ENCODE measurements at places on chromosomes 6 and 20.

DNA sequence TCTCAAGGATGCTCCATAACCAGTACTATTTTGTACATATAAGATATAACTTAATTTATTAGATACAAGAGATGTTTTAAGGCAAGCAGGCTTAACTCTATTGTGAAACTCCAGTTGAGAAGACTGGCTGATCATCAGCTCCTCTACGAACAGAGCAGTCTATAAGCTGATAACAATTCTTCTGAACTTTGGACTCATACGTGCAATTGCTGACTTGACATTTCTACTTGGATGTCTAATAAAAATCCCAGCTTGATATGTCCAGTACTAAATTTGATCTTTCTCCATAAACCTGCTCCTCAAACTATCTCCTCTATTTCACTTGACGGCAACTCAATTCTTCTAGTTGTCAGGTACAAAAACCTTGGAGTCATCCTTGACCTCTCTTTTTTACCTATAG lies 141.9 kb downstream of the HS3ST5 start:
- DNase-seq = no peak

DNA sequence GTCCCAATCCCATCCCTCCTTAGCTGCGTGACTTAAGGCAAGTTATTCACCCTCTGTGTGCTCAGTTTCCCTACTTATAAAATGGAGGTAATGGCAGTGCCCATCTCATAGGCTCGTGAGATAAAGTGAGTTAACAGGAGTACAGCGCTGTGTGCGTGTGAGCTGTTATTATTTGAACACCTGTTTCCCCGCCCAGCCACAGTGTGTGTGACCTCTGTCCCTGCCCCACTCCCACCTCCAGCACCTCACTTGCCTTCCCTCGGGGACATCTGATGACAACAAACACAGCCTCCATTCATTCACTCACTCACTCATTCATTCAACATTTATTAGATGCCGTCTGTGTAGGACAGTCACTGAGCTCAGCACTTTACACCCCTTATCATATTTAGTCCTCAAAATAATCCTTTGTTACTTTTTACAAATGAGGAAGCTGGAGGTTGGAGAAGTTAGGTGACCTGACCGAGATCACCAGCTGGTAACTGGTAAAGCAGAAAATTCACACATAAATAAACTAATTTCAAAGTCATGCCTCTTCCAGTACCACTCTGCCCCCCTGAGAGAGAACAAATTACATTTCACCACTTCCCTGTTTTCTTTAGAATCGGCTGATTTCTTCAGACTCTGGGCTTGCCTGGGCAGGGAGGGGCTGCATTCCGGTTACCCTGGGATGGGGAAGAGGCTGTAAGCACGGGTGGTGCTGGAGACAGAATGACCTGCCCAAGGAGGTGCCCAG lies 58.6 kb downstream of the CPNE5 start:
- no peak for DNase-seq

DNA sequence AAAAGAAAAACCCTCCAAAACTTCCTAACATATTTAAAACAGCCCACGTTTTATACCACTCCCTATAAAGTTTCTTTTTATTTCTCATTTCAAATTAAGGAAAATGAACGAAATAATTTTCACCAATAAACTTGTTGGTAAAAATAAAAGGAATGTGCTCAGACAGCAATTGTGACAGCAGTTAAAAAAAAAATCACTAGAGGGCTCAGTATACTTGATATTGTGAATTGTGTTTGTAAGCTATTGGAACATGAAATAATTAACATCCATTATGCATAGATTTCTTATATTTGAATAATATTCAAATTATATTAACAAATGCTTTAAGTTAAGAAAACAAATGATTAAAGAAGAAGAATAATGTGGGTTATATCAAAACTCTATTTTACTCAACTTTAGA lies 105.5 kb downstream of the ASCC3 start:
- DNase-seq = no peak

- no peak for DNase-seq
Observed at GRCh38 chr6:105851113-105851580, 235.0 kb upstream of the PRDM1 start.

DNA sequence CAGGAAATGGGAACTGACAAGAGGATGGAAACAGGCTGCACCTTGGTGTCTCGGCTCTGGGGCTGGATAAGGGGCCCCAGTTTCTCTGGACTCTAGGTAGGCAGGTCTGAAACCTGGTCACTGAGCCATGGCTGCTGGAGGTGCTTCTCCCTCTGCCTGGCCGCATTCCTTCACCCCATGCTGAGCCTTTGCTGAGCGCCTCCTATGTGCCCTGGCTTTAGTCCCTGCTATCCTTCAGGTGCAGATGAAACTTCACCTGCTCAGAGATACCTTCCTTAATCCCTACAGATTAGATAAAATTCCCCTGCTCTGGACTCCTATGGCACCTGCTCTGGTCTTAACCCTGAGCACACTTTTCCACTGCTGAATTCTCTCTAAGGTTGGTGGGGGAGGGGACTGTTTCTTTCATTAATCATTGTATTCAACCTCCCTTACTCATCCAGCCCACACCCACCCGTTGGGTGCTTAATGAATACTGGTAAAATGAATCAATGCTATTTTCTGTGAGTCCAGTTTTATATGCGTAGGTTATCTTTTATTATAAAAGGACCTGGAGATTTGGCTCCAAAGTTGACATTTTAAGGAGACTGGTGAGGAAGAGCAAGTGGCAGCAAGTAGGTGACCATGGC lies 19.3 kb downstream of the MYLK4 start:
- no peak for DNase-seq

DNA sequence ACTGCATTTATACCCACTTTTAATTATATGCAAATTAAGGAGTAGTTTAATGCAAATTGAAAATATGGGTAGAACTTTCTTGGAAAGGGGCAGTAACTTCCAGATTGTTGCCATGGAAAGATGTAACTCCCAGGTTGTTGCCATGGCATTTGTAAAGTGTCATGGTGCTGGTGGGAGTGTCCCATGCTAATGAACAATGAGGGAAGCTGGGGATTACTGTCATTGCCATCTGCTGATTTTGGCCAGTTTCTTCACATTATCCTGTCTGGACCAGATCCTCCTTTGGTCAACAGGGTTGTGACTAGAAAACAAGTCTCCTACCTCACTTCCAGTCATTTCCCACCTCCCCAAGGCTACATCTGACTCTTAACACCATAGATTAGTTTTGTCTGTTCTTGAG lies 45.4 kb upstream of the FERMT1 start:
- no peak for DNase-seq

GRCh38 chr6:139655783-139656705 lies 281.6 kb upstream of the CITED2 start:
- no peak for DNase-seq

DNA sequence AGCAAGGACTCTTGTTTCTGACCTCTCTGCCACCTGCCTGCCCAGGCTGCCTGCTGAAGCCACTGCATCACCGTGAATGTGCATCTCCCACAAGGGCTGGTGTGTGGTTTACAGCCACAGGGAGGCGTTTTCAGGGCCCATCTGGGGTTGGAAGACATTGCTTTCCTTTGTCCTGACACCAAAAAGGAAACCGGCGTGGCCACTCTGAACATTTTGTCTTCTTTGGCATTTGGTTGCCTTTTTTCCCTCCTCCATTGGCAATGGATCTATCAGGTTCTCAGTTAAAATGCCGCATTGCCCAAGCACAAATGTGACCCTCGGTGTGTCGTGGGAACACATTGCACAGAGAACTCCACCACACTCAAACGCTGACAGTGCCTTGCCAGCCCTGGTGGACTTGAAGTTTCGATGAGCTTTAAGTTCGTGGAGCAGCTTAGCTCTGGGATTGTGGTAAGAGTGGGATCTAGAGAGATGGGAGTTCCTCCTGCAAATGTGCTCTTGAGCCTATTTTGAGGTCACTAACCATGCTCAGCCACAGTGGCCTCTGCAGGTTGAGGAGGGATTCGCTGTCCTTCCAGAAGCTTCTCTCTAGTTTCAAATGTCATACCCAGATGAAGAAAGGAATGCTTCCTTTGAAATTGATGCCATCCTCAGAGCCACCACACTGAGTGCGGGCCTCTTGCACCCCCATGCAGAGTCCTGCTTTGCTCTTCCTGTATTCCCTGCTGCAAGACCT lies 14.8 kb upstream of the PCK1 start:
- DNase-seq = no peak

DNA sequence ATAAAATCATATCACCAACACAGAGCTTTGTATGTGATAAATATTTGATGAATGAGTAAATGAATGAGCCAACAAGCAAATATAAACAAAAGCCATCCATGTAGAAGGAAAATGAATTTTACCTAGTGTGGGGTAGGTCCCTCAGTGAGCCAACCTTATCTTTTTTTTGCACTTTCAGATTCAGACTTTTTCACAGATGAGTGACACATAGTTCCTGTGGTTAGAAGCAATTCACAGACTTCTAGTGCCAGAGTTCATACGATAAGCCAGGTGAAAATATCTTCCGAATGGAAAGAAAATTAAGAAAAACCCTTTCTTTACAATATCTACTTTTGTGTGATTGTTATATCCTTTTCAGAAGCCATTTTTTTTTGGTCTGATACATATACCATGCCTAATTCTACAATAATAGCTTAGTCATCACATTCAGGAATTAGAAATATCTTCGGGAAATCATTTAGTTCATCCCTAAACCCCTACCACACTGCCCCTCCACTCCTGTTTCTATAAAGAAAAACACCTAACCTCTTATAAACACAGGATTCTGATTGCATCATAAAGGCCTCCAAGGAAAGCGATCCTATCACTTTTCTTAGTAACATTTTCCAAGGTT lies 82.7 kb upstream of the CNR1 start:
- DNase-seq = no peak

DNA sequence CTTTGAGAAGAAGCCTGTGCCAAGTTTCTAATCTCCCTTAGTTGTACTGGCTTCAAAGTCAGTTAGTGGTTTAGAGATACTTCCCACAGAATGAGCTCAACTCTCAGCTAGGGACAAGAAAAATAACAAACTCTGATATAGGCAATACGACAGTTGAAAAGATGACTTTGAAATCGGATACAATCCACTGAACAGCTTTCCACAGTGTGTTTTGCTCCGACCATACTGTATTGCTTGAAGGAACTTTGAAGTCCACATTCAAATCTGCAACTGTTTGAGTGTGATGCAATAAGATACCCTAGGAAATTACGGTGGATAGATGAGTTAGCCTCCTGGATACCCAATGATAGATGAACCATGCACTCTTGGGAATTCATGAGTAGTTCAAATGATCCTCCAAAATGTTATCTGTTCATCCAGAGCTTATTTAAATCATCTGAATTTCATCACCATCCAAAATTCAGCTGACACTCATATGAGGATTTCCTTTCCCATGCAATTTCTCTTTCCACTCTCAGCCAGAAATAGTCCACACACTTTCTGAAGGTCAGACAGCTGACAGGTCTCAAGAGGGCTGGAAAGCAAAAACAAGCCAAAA lies 443.8 kb downstream of the HAO1 start:
- no peak for DNase-seq

- no peak for DNase-seq
Observed at GRCh38 chr6:169156793-169157147, 96.9 kb downstream of the THBS2 start.

DNA sequence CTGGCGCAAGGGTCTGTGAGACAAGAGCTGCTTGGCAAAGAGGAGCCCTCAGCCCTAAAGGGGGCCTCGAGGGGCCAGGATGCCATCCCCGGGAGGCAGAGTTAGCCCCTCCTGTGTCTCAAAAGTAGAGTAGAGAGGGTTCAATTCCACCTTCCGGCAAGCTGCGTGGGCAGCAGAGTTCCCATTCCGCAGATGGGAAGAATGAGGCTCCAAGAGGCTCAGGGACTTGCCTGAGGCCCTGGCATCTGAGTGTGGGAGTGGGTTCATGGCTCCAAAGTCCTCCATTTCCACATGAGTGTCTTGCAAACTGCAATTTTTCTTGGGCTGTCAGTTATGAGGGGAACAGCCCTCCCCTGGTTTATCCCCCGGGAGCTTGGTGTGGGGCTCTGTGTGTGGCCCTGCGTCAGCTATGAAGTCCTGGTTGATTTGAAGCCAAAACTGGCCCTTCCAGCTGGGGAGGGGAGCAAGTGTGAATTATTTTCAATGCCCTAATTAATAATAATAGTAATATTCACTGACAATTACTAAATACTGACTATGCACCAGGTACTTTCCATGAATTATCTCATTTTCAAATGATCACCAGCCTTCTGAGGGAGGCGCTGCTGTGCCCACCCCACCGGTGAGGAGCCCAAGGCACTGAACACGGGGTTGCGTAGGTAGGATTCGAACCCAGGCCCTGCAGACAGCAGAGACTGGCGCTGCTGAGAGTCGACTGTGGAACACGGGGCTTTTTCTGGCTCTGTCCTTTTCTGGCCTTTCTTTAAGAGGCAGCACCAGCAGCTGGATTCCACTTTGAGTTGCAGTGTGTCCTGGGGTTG lies 153.0 kb upstream of the PTPN1 start:
- DNase-seq = no peak

GRCh38 chr6:125154761-125155135 lies 1.2 kb downstream of the TPD52L1 start:
- DNase-seq = no peak

DNA sequence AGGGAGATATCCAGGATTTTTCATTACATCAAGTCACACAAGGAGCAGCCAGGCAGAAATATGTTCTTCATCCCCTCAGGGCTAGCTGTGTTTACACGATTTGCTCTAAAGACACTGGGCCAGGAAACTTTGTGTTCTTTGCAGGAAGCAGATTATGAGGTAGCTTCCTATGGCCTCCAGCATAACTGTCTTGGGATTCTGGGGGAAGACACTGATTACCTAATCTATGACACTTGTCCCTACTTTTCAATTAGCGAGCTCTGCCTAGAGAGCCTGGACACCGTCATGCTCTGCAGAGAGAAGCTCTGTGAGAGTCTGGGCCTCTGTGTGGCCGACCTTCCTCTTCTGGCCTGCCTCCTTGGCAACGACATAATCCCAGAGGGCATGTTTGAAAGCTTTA lies 11.2 kb downstream of the FAM120B start:
- no peak for DNase-seq

DNA sequence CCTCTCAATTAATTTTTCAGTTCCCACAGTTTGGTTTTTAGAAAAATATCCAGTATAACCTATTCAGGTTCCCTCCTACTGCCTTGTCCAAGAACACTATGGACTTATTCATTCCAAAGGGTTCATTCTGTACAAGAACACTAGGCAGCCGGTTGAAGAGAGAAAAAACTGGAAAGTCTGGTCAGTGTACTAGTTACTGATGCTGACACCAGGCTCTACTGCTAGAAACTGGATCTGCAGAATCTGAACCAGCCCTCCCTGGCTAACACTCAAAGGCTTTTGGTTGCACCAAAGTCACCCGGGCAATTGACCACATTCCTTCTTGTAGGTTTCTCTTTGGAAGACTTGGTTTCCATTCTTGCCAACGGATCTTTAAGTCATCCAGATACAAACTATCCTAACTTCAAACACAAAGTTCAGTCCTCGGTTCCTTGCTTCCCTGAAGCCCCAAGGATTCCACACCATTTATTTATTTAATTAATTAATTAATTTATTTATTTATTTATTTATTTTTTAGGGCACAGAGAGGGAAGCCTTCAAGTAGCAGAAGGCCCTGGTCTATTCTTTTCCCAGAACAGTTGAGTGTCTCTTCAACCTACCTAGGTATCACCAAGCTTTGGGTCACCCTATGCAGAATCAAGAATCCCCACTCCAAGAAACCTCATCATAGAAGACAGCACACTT lies 268.1 kb downstream of the ADGB start:
- no peak for DNase-seq
